Eye (tissue), 1 donor: ENCODE measurements at places on chromosomes 16 and 17.
A peak's percentile ranks its signal among the peaks of the same experiment; 100 is the strongest.

DNA sequence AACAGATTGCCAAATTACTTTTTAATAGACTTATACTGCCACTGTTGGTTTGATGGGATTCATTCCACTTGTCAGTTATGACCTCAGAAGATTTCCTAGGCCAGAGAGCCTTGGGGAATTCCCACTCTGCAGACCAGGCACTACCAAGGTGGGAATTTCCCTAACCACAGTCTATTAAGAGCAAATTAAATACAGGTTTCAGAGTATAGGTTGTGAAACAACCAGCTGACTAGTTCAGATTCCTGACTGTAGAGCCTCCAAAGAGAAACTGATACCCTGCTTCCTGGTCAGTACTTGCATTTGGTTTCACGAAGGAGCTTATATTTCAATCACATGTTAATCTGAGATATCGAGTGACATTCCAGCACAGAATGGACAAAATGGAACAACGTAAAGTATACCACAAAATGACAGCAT is 186.5 kb downstream of the STX8 start:
- no peak for DNase-seq

- DNase-seq, result peak; percentile 95
These were observed 3.6 kb upstream of the ZNHIT3 start for GRCh38 chr17:36482611-36483504.

GRCh38 chr16:17107450-17107849 is 363.3 kb downstream of the XYLT1 start:
- no peak for DNase-seq

DNA sequence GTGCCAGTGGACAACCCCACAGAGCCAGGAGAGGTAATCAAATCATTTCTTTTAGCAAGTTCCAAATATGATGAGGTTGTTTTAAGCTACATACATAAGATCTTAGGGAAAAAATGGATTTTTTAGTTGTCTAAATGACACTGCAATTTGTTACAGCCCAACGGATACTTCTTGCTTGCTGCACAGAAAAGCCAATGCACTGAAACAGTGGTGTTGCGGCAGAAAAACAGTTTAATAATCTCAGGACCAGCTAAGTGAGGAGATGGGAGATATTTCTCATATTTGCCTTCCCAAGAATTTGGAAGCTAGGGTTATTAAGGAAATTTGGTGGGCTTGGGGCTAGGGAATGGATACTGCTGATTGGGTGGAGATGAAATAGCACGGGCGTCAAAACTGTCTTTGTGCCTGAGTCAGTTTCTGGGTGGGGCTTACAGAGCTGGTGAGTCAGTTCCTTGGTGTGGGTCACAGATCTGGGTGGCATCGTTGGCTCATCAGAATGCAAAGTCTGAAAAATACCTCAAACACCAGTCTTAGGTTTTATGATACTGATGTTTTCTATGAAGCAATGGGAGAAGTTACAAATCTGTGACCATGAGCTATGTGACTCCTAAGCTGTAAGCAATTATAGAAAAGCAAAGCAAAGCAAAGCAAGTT is 255.4 kb downstream of the IRX3 start:
- no peak for DNase-seq

DNA sequence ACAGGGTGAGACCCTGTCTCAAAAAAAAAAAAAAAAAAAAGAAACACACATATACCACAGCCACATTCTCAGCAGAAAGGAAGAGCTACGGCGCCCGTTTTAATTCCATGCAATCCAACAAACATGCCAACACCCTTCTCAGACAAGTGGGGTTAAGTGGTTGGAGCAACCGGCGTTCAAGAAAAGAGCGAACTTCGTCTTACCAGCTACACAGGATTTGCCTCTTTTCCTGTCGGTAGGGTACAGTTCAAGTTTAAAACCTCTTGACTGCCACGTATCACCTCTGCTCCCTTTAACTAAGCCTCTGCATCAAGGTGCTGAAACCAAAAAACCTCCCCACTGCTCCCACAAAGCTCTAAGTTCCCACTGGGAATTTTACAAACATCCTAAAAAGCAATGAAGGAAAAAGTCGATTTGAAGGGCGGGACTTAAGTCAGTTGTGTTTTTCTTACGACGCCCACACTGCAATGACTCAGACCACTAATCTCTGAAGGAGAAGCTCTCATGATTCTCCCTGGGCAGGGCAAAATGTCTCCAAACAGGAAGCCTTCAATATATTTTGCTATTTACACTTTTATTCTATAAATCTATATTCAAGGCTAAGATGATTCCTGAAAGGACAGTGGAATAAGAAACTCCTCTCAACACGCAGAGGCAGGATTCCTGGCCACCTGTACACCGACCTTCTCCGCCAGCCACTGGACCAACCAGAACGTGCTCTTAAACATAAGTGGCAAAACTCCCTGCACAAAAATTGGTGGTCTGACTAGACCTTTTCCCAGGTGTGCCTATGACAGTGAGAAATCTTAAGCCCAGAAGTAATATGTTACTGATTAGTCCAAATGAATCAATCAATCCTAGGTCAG is 18.8 kb downstream of the SRP68 start:
- no peak for DNase-seq

DNA sequence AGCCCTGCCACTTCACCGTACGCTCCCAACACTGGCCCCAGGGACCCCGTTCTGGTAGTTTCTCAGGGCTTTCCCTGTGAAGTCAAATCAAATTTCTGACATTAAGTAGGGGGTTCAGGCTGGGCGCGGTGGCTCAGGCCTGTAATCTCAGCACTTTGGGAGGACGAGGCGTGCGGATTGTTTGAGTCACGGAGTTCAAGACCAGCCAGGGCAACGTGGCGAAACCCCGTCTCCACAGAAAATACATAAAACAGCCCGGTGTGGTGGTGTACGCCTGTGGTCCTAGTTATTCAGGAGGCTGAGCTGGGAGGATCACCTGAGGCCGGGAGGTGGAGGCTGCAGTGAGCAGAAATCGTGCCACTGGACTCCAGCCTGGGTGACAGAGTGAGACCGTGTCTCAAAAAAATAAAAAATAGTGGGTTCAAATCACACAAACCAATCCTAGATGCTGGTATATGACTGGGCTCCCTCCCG is 632 bp downstream of the CYBC1 start:
- DNase-seq, result no peak

- DNase-seq, result no peak
These were observed 22.2 kb downstream of the USP22 start for GRCh38 chr17:21020622-21021021.

GRCh38 chr16:85301231-85301630 is 189.0 kb upstream of the CIBAR2 start:
- no peak for DNase-seq

GRCh38 chr17:18280249-18280648 is 19.8 kb downstream of the MIEF2 start:
- DNase-seq, result no peak

DNA sequence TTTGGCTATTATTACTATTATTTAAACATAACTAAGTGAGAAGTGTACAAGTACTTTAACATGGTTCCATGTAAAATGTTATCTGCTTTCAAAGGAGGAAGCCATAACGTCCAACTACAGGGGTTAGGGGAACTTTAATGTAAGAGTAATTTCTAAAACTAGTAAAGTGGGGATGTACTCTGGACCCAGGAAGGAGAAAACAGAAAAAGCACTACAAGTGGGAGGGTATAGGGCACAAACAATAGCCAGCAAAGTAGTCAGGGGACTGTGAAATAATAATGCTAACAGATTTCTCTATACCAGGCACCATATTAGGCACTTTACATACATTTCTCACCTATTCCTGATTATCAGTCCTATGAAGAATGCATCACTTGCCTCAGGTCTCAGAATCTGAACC is 19.6 kb downstream of the USP31 start:
- no peak for DNase-seq

- no peak for DNase-seq
These were observed 11.7 kb downstream of the TUBB3 start for GRCh38 chr16:89934611-89935553.

DNA sequence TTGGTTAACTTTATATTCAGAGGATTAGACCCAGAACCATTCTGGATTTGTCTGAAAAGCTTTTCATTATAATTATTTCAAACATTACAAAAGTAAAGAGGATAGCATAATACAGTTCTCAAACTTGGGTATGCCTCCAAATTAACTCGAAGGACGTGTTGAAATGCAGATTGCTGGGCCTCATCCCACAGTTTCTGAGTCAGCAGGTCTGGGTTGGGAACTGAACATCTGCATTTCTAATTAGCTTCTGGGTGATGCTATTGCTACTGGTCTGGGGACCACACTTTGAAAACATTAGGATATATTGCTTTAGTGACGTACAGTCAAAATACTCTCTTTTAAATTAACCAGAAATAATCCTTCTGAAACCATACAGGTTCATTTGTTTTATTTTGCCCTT is 10.0 kb downstream of the TPPP3 start:
- no peak for DNase-seq

DNA sequence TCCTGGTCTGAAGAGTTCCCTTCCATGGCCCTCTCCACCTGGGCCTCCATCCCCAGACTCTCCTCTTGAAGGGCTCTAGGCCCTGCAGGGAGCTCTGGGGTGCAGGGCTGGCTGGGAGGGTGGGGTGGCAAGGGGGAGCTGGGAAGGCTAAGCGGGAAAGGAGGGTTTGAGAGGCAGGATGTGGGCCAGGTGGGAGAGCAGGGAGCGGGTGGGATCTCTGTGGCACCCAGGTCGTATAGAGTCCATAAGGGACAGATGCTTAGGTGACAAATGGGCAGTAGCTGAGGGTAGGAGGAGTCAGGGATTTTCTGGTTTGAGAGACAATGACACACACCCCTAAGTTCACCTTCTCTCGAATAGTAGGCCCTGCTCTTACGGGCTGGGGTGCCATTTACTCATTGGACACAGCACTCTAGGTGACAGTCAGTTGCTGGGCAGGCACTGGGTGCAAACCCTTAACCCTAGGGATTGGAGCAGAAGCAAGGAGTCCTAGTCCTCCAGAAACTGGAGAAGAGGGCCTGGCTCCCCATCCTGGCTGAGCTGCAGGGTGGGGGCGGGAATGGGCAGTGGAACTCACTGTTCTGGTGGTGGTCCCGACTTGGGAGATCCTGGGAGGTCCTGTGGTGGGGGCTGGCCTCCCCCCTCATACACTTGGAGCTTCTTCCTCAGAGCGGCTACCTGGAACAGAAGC is 15.3 kb downstream of the KIF18B start:
- no peak for DNase-seq

DNA sequence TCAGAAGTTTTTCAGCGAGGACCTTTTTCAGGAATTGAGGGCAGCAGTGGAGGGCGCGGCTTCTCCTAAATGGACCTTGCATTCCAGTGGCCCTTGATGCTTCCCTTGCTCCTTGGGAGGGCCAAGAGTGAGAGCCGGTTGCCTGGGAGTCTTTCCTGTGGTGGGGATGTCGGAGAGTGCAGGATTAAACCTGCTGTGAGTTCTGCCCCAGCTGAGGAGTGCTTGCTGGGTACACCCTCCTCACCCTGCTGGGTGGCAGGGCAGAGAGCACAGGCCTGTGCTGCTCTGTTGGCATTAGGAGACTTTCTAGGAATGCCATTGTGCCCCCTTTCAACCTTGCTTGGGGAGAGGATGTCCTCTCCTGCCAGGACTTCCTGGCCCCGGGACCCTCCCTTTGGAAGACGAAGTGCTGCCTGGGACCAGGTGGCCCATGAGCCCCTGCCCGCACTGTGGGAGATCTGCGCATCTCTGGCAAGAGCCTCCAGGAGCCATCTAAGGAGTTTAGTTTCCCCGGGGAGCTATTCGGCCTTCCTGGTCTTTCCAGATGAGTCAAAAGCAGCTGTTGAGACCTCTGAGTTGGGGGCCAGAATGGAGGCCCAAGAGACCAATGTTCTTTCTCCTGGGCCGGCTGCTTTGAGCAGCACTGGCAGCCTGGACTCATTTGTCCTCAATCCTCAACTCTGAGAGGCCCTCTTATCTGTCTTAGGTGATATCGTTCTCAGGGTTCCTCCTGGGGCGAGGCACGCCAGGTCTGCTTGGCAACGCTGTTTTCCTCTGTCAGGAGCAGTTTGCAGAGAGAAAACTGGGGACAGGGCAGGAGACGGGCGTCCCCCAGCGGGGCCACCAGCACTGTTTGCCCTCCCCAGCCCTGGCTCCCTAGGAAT is 5.6 kb downstream of the LLGL2 start:
- no peak for DNase-seq

GRCh38 chr17:14448818-14449217 is 147.9 kb downstream of the HS3ST3B1 start:
- DNase-seq, result no peak

DNA sequence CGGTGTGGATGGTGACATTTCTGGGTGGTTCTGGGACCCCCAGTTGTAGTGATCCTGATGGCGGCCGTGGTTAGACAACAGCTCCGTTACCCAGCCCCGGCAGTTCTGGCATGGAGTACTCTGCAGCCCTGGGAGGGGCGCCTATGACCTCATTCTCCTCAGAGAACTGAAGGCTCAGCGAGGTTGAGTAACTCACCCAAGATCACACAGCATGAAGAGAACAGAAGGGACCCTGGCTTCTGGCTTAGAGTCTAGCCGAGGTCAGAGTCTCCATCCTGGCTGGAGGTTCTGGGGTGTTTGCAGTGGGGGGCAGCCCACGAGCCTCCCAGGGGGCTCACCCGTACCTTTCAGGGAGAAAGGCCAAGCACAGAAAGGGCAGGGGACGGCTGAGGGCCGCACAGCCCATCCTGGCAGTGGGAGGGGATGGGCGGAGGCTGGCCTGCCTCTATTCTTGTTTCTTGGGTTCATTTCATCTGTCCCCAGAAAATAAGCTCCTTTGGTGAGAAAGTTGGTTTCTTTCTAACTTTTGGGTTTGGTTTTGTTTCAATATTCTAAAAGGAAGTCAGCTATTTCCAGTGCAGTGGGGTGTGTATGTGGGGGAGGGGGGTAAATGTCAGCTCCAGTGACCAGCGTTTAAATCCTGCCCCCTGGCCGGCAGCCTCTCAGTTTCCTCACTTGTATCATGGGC is 13.2 kb downstream of the ZFPM1 start:
- DNase-seq, result no peak

DNA sequence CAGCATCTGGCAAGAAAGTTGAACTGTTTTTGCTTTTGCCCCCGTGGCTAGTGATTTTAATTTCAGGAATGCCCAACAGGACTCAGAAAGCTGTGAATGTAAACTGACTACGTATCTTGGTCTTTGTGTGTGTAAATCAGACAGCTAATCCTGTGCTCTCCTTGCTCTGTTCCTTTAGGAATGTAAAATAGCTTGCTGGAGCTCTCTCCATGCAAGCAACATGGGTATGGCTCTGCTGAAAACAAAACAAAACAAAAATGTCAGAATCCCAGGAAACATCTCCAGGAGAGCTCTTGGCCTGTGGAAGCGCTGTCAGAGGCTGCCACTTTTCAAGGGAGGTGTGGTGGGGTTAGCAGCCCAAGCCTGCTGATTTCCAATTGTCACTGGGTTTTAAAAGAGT is 161.8 kb upstream of the NOG start:
- no peak for DNase-seq

GRCh38 chr16:354971-355461 is 2.5 kb upstream of the AXIN1 start:
- DNase-seq, result no peak

DNA sequence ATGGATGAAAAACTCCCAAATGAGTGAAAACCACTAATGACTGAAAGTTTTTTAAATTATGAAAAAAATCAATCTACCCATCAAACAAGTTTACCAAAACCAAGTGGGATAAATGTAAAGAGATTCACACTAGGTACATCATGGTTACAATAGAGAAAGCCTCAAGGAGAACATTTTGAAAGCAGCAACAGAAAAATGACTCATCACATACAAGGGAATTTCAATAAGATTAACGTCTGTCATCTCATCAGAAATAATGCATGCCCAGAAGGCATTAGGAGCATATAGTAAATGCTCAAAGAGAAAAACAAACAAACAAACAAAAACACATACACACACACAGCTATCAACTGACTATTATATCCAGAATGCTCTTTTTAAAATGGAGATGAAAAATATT is 261.8 kb upstream of the KIF2B start:
- no peak for DNase-seq

GRCh38 chr16:80047842-80048241 is 447.3 kb upstream of the MAF start:
- no peak for DNase-seq

GRCh38 chr17:41178341-41178740 is 320 bp upstream of the KRTAP4-2 start:
- no peak for DNase-seq
